Bronchial epithelial cell (primary cell): ENCODE measurements at places on chromosomes 2 and 18. TPM values are rescaled to one million over a fixed set of nuclear protein-coding genes. Genes with fewer than 3 reads are reported as not detected.

DNA sequence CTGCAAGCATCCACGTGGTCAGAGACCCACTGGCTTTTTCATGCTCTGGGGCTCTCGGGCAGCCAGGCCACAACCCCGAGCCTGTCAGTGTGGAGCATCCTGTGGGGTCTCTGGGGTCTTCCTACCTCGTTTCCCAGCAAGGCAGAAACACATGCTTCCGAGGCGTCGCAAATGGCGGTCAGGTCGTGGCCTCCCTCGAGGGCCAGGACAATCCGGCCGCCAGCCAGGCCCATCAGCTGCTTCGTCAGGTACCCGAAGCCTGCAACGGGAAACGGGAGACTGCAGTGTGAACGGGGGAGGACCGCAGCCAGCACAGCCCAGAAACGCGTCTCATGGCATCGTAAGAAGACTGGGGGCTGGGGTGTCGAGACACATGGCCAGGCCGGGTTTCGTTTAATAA lies 218.7 kb downstream of the TWIST2 start:
- no peak for DNase-seq

ASAP2 gene
- 20.0 and 25.5 TPM in 2 replicates for total RNA-seq

DNA sequence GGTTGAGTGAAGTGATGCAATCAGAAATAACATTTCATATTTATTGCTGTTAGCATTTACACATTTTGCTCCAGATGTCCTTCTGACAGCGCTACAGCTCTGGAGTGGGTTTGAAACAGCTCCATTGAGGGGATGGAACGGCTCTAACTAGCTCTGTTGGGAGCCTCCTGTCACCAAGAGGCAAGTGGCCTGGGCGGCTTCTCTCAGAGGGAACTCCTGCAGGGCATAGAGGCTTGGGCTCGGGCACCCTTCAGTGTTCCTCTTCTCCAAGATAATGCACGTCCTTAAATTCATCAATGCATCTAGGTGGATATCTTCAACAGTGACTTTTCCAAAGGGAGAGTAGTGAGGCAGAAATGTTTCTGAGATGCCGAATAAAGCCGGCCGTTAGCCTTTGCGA lies 122.5 kb downstream of the CNTNAP5 start:
- no peak for DNase-seq

TNFRSF11A gene
- total RNA-seq = under 0.01 and 1.2 TPM in 2 replicates

DNA sequence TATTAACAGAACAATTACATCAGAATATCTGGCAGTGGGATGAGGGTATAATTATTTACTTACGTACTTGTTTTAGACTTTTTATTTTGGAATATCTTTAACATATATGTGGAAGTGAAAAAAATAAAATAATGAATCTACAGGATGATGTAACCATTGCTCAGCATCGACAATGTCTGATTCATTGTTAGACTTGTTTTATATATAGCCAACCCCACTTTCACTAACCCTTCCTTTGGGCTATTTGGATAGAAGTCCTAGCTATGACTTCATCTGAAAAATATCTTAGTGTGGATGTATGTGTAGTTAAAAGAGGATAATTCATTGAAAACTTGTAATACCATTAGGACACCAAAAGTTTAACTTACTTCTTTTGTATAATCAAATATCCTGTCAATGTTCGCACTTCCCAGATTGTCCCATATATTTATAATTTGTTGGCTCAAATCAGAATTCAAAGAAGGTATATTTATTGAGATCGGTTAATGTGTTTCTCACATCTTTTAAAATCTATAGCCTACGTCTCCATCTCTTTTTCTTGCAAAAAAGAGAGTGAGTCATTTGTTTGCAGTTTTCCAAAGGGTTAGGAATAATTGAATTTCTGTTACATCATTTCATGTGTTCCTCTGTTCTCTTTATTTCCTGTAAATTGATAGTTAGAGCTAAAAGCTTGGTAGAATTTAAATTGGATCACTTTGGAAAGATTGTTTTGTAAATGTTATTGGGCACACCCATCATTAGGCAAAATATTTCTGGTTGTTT lies 506.1 kb upstream of the FAM98A start:
- DNase-seq = peak; percentile 97

GRCh38 chr18:13269521-13270011 lies 51.0 kb downstream of the LDLRAD4 start:
- DNase-seq = no peak

DNA sequence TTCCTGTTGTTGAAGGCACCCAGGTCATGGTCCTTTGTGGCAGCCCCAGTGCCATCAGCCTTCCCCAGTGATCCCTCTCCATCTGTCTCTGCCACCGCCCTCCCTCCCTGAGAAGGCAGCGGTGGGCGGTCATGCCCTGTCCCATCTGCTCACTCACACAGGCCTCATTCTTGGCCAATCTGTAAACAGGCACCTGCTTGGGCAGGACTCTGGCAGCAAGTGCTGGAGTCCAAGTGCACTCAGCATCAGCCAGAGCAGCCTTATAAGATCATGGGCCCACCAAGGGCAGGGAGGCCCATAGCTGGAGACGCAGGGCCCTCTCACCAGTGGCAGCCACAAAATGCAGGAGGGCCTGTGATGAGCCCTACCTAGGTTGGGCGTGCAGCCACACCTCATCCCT lies 140.9 kb downstream of the TWIST2 start:
- no peak for DNase-seq

DNA sequence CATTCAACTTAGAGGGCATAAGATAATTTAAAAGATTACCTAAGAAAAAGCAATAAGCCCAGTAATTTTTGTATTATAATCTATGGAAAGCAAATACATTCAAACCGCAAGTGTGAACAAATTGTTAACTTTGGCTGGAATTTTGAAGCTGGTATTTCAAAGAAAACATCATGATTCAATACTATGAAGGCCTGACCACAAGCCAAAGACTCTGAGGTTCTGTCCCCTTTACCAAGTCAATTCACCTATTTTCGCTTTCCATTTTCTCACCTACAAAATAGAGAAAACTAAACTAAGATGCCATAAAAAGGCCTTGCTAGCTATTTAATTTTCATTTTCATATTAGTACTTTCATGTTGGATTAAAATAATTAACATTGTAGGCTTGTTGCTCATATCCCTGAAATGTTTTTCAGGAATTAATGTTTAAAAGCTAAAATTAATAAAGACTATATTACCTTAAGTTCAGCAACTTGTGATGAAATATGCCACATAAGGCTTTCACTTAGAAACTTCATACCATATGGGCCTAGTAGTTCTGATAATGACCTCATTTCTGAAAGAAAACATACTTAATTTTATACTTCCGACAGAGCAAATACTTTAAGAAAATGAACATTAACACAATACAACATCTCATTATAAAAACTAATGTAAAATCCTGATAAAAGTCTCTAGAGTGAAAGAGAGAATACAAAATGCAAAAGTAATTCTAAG lies 85.7 kb upstream of the FRZB start:
- DNase-seq = peak; percentile 66

INHBB gene
- total RNA-seq = 0.53 and 2.3 TPM in 2 replicates

DNA sequence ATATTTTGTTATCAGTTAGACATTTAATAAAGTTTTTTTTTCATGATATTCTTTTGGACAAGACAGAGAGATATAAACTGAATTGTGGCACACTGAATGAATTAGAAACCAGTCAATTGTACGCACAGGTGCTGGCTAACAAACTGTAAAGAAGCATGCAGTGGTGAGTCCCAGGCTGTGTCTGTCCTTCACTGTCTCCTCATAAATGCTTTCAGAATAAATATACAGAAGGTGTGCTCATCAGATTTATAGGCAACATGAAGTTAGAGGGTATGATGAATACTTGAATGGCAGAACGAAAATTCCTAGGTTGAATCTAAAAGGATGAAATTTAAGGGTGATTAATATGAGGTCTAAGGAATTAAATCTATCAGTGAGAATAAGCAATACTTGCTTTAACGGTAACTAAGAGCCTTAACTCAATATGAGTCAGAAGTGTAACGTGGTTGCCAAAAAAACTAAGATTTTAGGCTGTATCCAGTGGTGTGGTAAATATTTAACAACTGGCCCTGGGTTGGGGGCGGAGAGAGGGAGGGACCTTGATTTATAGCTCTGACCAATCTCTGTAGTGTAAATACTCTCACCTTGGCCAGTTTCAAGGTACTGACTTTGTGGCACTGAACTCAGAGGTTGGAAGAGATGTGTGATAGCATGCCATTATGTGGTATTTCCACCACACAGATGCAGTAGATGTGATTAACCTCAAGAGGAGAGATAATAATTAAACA lies 41.9 kb upstream of the AAK1 start:
- DNase-seq = no peak

GRCh38 chr2:172050479-172051125 lies 34.7 kb upstream of the DLX1 start:
- no peak for DNase-seq

- DNase-seq = peak; percentile 76
Observed at GRCh38 chr2:64336171-64336570, 117.8 kb upstream of the LGALSL start.

UGT1A10 gene
- total RNA-seq = not detected in 2 replicates

GRCh38 chr18:6941996-6942395 lies 175.6 kb downstream of the LAMA1 start:
- no peak for DNase-seq
